ENCODE measurements at places on chromosomes 2 and 18.

GRCh38 chr18:27674411-27674810, 489.3 kb upstream of the CHST9 start:
- no peak for DNase-seq

- DNase-seq: no peak
These were observed 34.4 kb downstream of the ITGA6 start for GRCh38 chr2:172461591-172462372.

GRCh38 chr2:226953826-226954225, 118.0 kb downstream of the RHBDD1 start:
- DNase-seq: no peak

GRCh38 chr2:210663631-210664089, 107.3 kb downstream of the CPS1 start:
- DNase-seq: no peak

DNA sequence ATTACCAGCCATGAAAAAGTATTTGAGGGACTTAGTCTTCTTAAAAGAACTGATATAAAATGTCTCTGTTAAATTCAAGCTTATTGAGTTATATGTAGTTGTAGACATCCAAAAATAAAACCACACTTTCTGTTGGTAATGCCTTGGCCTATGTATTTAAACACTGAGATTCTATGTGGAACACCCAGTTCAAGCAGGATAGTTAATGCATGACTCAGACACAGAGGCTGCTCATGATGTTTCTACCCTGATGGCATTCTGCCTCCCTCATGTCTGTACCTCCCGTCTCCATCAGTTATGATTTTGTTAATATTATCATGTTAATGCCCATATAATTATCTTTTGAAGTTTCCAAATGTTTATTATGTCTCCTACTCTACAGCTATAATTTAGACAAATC, 164.5 kb downstream of the XIRP2 start:
- no peak for DNase-seq

DNA sequence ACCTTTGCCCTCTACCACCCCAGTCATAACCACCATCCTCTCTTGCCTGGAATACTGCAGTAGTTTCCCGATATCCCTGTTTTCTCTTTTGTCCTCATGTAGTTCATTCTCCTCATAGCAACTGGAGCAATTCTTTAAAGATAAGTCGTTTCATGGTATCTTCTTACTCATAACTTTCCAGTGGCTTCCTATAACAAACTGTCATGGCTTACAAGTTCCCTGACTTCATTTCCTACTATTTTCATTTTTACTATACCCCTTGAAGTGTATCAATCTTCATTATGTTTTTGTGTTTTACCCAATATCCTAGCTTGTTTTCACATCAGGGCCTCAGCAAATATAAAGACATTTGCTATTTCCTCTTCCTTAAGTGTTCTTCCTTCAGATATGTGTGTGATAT, 83.7 kb upstream of the PROKR1 start:
- no peak for DNase-seq

- no peak for DNase-seq
These were observed 33.5 kb upstream of the ZEB2 start for GRCh38 chr2:144553379-144553778.

- DNase-seq: no peak
These were observed 170.3 kb upstream of the SETBP1 start for GRCh38 chr18:44510390-44510789.

DNA sequence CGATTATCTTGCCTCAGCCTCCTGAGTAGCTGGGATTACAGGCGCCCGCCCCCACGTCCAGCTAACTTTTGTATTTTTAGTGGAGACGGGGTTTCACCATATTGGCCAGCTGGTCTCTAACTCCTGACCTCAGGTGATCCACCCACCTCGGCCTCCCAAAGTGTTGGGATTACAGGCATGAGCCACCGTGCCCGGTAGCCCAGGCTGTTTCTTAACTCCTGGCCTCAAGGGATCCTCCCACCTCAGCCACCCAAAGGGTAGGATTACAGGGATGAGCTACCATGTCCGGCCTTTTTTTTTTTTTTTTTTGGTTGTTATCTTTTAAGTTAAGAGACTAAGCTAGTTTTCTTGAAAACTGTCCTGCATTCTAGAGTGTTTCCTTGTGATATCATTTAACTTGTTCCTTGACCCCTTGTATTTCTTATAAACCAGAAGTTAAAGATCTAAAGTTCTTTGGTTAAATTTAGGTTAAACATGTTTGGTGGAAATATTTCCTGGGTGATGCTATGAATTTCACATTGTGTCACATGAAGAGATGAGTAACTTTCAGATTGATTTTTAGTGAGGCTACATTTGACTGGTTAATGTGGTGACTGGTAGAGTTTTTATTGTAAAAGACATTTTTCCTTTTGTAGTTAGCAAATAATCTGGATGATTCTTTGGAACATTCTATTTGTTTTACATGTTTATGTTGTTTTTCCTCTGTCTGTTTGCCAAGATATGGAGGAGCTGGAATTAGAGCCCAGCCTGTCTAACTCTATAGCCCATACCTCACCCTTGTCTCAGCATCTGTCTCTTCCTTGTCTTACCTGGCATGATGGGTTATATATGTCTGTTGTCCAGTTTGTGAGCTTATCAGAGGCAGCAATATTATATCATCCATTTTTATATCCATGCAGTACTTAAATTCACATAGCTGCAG, 5.2 kb downstream of the NCAPH start:
- no peak for DNase-seq

DNA sequence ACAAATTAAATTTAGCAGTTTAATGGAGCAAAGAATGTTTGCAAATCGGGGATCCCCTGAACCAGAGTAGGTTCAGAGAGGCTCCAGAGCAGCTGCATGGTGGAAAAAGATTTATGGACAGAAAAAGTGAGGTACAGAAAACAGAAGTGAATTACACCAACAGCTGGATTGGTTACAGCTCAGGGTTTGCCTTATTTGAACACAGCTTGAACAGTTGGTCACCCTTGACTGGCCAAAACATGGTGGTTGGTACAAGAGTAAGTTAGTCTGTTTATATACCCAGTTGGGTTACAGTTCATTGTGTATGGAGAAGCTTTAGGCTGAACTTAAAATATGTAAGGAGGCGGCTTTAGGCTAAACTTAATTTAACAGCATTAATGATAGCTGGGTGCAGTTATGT, 5.4 kb upstream of the CDCA7 start:
- DNase-seq: no peak

DNA sequence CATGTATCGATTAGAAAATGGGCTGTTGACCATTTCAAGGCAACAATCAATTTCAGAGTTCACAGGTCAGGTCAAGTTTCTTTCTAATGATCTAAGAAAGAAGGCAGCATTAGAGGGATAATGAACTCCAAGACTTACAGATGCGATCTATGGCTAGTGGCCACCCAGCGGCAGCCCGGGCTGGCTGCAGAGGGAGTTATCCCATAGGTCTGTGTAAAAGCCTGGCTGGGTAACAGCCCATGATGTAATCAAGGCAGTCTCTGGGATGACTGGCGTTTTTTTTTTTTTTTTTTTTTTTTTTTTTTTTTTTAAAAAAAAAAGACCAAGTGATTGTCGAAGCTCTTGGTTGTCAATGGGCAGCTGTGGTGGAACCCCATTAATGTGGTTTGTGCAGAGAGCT, 171.1 kb upstream of the SKOR2 start:
- DNase-seq: no peak

GRCh38 chr2:61658841-61659780, 121.0 kb upstream of the XPO1 start:
- DNase-seq: peak; percentile 16
